HepG2 (cell line): ENCODE measurements at places on chromosomes 13 and 19. TPM values are rescaled to one million over a fixed set of nuclear protein-coding genes. Genes with fewer than 3 reads are reported as not detected.

DNA sequence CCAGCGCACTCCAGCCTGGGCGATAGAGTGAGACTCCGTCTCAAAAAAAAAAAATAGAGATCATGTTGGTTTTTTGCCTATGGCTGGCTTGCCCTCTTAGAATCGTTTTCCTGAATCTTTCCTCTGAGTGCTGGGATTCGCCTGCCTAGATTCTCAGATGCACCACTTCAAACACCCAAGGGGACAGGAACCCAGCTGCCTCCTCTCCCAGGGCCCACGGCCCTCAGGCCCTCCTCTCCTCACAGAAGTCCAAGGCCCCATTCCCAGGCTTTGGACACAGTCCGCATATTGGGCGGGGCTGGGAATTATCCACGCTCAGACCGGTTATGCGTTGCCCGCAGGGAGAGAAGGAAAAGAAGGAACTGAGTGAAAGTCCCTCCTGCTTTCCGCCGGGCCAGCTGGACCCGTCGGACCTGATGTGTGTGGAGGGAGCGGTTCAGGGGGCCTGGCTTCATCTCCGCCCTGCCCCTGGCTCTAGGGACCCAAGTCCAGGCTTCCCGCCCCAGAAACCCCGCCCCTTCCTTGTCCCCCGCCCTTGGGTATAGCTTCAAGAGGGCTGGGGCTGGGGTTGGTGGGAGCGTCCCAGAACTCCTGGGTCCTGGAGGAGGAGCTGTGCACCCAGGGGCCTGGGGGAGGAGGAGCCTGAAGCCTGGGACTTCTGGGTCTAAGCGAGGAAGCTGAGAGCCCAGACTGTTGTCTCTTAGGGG, 5.8 kb downstream of the PPFIA3 start:
- DNase-seq, result peak; percentile 65

DNA sequence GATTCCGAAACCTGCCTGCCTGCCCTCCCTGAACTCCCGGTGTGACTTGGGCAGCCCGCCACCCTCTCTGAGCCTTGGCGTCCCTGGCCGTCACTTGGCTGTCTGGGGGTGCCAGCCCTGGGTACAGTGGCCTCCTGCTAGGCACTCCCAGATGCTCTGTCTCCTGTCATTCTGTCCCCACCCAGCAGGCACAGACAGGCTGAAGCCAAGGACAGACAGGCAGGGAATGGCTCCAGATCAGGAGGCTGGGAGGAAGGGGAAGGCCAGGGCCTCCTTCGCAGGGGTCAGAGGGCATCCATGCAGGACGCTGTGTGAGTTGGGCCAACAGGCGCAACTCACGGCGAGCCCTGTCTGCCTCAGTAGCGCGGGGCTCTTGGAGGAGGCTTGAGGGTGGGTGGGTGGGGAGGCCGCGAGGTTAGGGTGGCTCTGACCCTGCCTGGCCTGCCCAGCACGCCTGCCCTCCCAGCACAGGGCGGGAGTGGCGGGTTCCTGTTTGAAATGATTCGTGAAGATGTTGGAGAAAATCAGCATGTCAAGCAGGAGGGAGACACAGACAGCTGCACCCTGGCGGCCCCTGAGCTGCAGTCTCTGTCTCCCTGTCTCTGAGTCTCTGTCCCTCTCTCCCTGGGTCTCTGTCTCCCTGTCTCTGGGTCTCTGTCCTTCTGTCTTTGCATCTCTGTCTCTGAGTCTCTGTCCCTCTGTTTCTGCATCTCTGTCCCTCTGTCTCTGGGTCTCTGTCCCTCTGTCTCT, 19.7 kb downstream of the KLHL26 start:
- DNase-seq, result no peak

- no peak for DNase-seq
Observed at GRCh38 chr19:54136086-54136863, 1.3 kb upstream of the CNOT3 start.

- DNase-seq, result no peak
Observed at GRCh38 chr13:76954538-76954937, 6.2 kb downstream of the ACOD1 start.

- no peak for DNase-seq
Observed at GRCh38 chr13:26822146-26822545, 61.6 kb upstream of the GPR12 start.

DNA sequence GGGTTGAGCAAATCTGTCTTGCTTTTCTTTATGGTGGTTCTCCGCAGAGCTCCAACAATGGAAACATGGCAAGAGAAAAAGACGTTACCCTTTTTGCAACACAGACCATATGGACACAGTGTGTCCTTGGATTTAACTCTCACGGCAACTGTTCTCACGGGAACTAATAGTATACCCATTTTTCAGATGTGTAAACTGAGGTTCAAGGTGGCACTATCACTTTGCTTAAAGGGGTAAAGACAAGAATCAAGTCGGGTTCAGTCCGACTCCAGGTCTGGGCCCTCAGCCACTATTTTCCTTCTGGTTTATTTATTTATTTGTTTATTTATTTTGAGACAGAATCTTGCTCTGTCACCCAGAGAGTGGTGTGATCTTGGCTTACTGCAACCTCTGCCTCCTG, 176.0 kb downstream of the CACNA1A start:
- no peak for DNase-seq

ZNF433 gene
- 4.9 and 5.8 TPM in 2 replicates for total RNA-seq

ADGRE3 gene
- total RNA-seq, result not detected in 2 replicates

GRCh38 chr13:30908416-30908980, 2.4 kb downstream of the MEDAG start:
- DNase-seq, result no peak

DNA sequence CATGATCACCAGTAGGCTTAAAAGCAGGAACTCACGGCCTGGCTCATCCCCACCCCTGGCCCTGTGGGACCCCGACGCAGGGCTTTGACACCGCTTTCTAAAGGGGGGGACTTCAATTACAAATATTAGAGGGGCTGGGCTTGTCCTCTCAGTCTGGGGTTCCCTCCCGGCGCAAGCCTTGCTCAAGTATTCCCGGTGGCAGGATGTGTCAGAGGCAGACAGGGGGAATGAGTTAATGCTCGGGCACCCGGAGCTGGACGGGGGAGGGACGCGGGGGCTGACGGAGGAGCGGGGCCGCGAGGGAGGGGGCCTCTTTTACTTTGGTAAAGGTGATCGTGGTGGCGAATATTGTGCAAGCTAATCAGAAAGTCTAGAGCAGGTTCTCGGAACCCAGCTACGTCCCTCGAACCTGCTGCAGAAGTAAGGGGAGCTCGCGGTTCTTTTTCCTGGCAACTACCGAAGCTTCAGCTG, 1.1 kb downstream of the FGF14 start:
- no peak for DNase-seq

ZNF329 gene
- total RNA-seq, result 9.6 and 11.4 TPM in 2 replicates

NPHS1 gene
- not detected in 2 replicates for total RNA-seq

DNA sequence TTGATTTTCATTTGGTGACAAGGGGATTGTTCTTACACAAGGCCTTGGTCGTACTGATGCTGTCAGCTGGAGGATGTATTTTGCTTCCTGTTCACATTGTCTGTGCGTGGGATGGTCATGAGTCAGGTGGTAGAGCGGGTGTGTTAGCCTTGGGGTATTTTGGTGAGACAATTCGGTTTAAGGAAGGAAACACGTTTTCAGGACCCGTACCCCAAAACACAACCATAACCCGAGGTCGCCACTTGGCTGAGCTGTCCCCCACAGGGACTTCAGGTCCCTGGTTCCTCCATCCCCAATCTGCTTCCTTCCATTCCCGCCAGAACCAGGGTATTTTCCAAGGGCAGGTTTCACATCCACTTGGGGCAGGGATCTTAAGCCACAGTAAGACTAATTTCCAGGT, 15.0 kb downstream of the MYO9B start:
- DNase-seq, result no peak

HSH2D gene
- 0.53 and 0.69 TPM in 2 replicates for total RNA-seq

DNA sequence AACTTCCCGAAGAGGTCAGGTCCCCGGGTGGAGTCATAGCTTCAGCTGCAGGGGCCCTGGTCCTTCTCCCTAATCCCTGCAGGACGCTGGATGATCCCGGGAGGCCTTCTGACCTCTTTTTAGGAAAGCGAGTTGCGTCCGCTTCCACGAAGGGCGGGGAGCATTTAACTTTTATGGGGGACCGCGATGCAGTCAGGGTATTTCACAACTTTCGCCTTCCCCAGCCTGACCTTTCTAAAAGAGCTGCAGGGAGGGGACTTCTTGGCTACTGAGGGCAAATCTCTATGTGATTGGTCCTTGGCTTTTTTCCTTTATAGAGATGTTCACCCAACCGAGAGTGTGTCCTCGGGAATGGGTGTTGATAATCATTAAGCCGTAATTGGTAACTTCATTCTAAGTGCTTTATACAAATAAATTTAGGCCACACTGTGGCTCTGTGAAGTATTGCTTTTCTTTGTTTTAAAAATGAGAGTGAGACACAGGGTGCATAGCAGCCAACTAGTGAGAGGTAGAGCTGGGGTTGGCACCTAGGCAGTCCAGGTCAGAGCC, 778 bp downstream of the ZNF230 start:
- DNase-seq, result peak; percentile 8

- DNase-seq, result no peak
Observed at GRCh38 chr13:101398191-101398590, 18.1 kb downstream of the NALCN start.

- no peak for DNase-seq
Observed at GRCh38 chr19:44814517-44814916, 5.6 kb downstream of the BCAM start.

- no peak for DNase-seq
Observed at GRCh38 chr13:46172531-46172991, 9.4 kb downstream of the LCP1 start.

- no peak for DNase-seq
Observed at GRCh38 chr19:51978882-51979281, 7.8 kb downstream of the ZNF350 start.

ZNF415 gene
- total RNA-seq, result 0.15 and 0.29 TPM in 2 replicates

GRCh38 chr13:75506018-75506417, 24.0 kb upstream of the TBC1D4 start:
- no peak for DNase-seq

SLC25A41 gene
- total RNA-seq, result 0.32 and 0.33 TPM in 2 replicates

- DNase-seq, result no peak
Observed at GRCh38 chr13:80101040-80101439, 239.9 kb downstream of the SPRY2 start.

- DNase-seq, result no peak
Observed at GRCh38 chr13:48775285-48775684, 121.6 kb downstream of the CYSLTR2 start.

HPN gene
- total RNA-seq, result 23.9 and 46.7 TPM in 2 replicates

ZNF723 gene
- total RNA-seq, result not detected in 2 replicates

- DNase-seq, result no peak
Observed at GRCh38 chr19:40163541-40164129, 27.6 kb upstream of the MAP3K10 start.

DNA sequence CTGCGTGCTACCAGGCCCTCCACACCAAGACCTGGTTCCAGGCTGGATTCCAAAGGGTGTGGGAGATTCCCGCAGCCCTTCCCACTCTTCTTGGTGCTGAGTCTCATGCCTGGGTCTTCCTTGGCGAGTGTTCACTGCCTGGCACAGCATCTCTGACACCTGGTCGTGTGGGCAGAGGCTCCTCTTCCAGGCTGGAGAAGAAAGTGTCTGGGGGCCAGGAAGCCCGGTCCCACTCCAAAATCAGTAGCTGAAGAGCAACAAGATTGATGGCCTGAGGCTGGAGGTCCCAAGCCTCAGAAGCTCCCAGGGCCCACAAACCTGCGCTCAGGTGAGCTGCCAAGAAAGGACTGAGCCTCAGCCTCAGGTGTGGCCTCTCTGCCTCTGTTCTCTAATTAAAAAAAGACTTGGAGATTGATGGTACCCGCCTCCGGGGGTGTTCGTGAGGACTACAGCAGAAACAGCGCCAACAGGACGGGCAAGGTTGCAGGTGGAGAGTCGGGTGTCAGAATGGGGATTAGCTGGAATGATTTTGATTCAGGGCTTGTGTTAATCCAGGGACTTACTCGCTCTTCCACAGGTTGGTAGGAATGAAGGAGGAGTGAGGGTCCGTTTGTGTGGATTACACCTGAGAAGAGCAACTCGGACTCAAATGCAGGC, 217.5 kb downstream of the TEX29 start:
- no peak for DNase-seq

DNA sequence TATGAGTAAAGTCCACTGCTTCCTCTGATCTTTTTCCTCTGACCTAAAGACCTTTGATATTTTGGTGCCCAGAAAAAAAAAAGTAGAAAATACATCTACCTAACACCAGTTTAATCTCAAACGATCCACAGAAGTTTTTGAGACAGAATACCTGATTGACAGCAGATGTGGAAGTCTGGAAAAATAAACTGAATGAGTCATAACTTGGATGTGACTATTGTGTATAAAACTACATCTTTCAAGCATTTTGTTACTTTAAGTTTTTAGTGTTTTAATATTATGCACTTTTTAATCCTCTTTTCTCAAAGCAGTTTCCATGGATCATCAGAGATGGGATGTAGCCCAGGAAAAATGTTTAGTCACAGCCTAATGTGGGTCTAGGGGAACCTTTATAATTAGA, 216.1 kb downstream of the SLITRK1 start:
- DNase-seq, result no peak

DNA sequence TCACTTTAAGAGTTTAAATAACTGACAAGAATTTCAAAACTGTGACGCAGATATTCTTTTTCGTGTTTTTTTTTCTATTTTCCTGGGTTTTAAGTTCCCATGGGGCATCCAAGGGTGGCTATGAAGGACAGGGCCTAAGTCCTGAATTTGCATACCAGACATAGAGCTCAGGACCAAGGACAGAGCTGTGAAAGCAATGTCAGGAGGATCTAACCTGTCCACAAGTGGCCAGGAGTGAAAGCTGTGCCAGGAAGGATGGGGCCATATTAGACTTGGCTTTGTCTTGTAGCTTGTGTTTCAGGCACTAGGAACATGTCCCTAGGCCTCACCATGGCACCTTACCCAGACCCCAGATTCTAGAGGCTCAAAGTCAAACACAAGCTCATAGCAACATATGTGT, 289.4 kb upstream of the MIR17HG start:
- DNase-seq, result no peak

- no peak for DNase-seq
Observed at GRCh38 chr19:34713262-34713637, 20.8 kb upstream of the ZNF181 start.

PCDH9 gene
- total RNA-seq, result 0.09 and 0.11 TPM in 2 replicates

TTC9B gene
- not detected in 2 replicates for total RNA-seq

RFPL4A gene
- not detected in 2 replicates for total RNA-seq
